ENCODE measurements at places on chromosomes 6 and 20. TPM values are rescaled to one million over a fixed set of nuclear protein-coding genes. Genes with fewer than 3 reads are reported as not detected.

The TSBP1 gene
- not detected for polyA plus RNA-seq

The CFAP206 gene
- polyA plus RNA-seq = 0.13 TPM

The TCF21 gene
- 0.04 TPM for polyA plus RNA-seq

The STX11 gene
- 3.0 TPM for polyA plus RNA-seq

The JPH2 gene
- 127 TPM for polyA plus RNA-seq

The RGS17 gene
- polyA plus RNA-seq = 0.74 TPM

The SAMD3 gene
- polyA plus RNA-seq = 0.92 TPM

The PPP1R16B gene
- 3.7 TPM for polyA plus RNA-seq

The UNC5CL gene
- 4.1 TPM for polyA plus RNA-seq

The ENPP5 gene
- polyA plus RNA-seq = 3.9 TPM

The KHDC1L gene
- not detected for polyA plus RNA-seq

The CCN2 gene
- 38.6 TPM for polyA plus RNA-seq

The MICA gene
- polyA plus RNA-seq = 6.7 TPM

The PPP1R14C gene
- 37.9 TPM for polyA plus RNA-seq

The SNRPB gene
- polyA plus RNA-seq = 94.4 TPM

The UST gene
- 5.8 TPM for polyA plus RNA-seq

The MUC21 gene
- polyA plus RNA-seq = not detected

The VSX1 gene
- polyA plus RNA-seq = not detected

The SLC13A3 gene
- polyA plus RNA-seq = 3.1 TPM

The FITM2 gene
- 7.2 TPM for polyA plus RNA-seq

All from hindlimb muscle (tissue), 1 donor.